ENCODE measurements at places on chromosomes 5 and 9.

DNA sequence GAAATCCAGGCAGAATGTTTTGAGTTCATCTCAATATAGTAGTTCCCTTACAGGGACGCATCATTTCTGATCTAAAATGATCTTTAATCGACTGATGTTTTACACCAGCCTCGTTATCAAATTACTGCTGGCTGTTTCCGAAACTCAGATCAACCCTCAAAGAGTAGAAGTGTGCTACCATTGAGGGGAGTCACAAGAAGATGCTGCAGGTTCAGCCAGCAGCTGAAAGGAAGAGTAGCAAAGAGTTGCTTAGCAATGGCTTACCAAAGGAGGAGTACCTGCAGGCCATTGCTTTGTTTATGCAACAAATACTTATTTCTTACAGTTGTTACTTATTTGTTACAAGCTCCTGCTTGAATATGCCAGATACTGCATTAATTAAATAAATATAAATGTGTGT is 144.1 kb downstream of the EBF1 start:
- DNase-seq = no peak

DNA sequence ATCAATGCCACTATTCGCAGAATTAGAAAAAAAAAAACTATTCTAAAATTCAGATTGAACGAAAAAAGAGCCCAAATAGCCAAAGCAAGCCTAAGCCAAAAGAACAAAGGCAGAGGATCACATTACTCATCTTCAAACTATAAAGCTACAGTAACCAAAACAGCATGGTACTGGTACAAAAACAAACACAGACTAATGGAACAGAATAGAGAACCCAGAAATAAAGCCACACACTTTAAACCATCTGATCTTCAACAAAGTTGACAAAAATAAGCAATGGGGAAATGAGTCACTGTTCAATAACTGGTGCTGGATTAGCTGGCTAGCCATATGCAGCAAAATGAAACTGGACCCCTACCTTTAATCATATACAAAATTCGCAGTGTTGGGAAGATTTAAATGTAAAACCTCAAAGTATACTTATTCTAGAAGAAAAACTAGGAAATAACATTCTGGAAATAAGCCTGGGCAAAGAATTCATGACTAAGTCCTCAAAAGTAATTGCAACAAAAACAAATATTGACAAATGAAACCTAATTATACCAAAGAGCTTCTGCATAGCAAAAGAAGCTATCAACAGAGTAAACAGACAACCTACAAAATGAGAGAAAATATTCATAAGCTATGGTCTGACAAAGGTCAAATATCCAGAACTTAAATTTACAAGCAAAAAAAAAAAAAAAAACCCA is 153.7 kb downstream of the NDUFS4 start:
- DNase-seq = no peak

GRCh38 chr5:110475529-110475928 is 250.9 kb downstream of the TMEM232 start:
- DNase-seq = no peak

GRCh38 chr5:21145376-21145775 is 1157.4 kb upstream of the CDH18 start:
- DNase-seq = no peak

DNA sequence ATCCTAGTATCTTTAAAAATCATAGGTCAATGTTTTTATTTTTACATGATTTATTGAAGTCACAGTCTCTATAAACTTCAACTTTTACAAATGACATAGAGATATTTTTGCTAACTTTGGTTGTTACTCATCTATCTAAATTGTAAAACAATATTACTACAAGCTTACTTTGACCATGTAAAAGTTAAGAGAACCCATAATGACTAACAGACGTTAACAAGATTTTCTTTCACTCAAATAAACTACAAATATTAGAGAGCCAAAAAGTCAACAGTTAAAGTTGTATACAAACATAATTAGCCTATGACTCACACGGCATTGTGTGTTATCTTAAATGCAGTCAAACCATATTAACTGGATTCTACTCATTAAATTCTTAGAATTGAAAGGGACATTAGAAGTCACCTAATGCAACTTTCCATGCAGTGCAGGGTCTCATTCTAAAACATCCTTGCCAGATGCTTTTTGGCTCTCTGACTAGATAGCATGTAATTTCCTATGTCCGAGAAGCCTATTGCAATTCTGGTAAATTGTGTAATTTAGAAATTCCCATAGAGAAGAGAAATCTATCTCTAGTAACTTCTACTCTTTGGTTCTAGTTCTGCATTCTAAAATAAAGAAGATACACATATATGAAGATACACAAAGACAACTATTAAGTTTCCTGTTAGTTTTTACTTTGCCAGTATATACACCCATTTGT is 42.2 kb upstream of the UGT3A2 start:
- DNase-seq = no peak

DNA sequence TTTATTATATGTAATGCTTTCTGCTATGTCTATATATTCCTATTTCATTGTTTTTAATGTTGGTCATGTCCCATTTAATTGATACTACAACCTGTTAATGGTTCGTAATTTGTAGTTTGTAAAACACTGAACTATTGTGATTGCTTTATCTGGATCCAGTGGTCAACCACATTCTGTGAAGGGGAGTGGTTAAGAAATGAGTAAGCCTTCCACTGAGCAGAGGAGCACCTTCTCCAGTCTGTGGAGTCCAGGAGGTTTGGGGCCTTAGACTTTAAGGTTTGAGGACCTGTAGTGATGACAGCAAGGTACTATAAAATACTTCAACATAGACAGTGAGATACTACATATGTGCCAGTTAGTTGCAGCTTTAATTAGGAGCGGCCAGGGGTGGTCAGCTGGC is 67.7 kb upstream of the RAD23B start:
- DNase-seq = no peak

GRCh38 chr5:74839229-74839628 is 27.0 kb downstream of the FAM169A start:
- DNase-seq = no peak

DNA sequence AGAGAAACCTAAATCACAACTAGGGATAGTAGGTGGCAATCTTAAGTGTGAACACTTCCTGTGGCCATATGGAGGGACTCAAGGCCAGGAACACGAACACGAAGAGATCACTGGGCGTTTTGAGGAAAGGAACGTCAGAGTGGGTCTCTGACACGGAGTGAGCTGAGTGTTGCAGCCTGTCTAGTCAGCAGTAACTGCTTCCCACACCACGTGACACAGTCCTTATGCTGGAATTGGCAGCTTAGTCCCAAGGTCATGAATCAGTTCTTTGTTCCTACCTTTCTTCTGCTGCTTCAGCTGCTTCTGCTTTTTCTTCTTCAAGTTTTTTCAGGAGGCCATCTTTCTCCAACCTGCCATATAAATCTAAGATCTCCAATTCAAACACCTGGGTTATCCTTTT is 18.2 kb downstream of the SPACA9 start:
- no peak for DNase-seq
